Hematopoietic multipotent progenitor cell treated with erythropoietin and hydrocortisone succinate and interleukin-3 and kit ligand, for 4 days (in vitro differentiated cells): ENCODE measurements at places on chromosomes 7 and 10.

- DNase-seq: peak; percentile 92
Measured at GRCh38 chr10:128064108-128064969, 61.9 kb downstream of the MKI67 start.

GRCh38 chr10:62087329-62087728, 181.3 kb downstream of the RTKN2 start:
- DNase-seq: no peak

DNA sequence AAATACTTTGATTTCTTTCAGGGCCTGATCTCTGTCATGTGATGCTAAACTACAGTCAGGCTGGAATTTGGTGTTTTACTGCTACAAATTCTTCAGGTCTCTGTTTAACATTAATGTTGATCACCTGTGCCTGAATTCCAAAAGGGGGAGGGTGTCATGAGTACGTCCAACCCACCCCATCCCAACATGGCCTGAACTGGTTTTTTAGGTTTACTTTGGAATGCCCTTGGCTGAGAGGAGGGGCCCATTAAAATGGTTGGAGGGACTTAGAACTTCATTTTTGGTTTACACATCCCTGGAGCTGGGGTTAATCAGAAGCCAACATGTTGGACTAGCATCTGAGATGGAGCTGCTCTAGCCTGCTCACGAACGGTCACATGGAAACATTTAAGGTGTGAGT, 60.8 kb upstream of the CFAP46 start:
- DNase-seq: no peak

GRCh38 chr10:47457826-47458225, 26.1 kb downstream of the ANXA8 start:
- DNase-seq: no peak

- DNase-seq: no peak
Measured at GRCh38 chr7:1095621-1096155, 7.8 kb downstream of the GPER1 start.

DNA sequence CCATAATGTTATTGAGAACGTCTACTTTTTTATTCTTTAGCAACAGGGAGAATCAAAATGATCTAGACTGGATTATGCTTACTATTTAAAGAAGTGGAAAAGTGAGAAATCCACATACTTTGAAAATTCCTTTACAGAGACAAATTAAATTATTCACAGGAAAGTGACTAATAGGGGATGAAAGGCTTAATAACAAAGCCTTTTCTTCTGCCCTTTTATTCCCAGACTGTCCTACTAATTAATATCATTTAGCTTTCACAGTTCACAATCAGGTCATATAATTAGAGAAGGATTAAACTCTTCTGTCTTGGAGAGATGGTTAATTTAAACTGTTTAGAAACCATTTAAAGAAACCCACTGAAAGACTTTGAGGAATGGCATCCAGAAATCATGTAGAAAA, 58.8 kb downstream of the ARL4A start:
- no peak for DNase-seq

DNA sequence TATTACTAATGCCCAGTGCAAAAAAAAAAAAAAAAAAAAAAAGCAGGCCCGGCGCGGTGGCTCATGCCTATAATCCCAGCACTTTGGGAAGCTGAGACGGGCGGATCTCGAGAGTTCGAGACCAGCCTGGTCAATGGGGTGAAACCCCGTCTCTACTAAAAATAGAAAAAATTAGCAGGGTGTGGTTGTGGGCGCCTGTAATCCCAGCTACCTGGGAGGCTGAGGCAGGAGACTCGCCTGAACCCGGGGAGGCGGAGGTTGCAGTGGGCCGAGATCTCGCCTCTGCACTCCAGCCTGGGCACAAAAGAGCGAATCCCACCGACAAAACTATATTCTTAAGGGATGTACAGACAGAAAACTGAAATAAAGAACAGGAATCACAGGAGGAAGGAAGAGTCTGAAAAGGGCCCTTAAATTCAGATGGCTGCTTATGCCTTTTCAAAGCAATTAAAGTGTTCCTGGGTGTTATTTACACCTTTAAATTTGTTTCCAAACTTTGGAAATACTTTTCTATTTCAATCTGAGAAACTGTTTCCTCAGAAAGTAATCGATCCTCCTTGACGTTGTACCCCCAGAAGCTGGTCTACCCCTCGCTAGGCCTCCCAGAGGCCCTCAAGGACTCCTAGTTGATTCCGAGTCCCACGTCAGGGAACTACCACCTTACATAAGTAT, 2.0 kb upstream of the KMT2E start:
- peak; percentile 37 for DNase-seq

GRCh38 chr7:63073286-63073685, 925.4 kb upstream of the ZNF722 start:
- DNase-seq: no peak

- DNase-seq: peak; percentile 75
Measured at GRCh38 chr7:129644634-129645230, 33.2 kb downstream of the NRF1 start.

DNA sequence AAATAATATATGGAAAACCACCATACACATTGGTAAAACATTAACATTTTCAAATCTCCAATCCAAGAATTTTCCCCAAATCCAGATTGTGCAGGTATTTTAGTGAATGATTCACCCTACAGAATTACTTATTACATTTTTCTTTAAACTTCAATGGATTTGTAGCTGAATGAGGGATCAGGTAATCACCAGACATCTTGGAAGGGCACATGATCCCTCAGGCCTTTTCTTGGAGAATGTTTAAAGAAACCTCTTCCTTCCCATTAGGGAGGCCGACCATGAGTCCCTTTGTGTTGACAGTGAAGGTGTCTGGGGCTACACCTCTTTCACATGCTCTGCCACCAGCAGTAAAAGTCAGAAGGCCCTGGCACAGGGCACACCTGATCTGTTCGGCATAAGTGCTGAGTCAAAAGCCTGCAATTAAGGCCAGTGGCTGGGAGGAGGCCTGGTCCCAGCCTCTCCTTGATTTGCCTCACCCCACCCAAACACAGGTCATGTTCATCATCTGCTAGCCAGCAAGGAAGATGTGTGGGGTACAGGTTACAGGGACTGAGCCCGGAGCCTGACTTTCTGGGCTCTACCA, 207.7 kb downstream of the SNX10 start:
- no peak for DNase-seq

GRCh38 chr7:159098424-159098786, 46.3 kb downstream of the VIPR2 start:
- no peak for DNase-seq

DNA sequence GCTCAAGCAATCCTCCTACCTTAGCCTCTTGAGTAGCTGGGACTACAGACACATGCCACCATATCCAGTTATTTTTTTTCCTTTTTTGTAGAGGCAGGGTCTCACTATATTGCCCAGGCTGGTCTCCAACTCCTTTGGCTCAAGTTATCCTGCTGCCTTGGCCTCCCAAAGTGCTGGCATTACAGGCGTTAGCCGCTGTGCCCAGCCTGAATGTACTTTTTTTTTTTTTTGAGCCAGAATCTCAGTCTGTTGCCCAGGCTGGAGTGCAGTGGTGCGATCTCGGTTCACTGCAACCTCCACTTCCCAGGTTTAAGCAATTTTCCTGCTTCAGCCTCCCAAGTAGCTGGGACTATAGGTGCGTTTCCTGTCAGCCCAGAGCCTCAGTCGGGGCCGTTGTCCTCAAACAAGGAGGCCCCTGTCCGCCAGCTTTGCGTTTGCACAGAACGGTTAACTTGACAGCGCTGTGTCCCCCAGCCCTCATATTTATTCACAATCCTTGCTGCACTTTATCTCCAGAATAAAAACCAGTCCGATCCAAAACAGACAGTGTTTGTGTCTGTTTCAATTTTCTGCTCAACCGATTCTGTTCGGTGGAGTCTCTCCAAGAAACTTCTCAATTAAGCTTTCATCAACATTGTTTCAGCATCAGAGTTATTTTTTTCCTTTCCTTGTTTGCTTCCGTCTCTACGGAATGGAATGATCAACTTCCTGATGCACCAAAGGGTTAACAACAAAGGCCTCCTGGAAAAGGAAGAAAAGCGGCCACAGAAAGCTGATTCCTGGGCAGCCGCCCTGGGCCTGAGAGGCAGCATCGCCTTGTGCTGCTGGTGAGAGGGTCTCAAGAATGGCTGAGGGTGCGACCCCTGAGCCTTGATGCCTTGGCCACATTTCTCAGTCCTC, 64.5 kb downstream of the PDIA4 start:
- no peak for DNase-seq

DNA sequence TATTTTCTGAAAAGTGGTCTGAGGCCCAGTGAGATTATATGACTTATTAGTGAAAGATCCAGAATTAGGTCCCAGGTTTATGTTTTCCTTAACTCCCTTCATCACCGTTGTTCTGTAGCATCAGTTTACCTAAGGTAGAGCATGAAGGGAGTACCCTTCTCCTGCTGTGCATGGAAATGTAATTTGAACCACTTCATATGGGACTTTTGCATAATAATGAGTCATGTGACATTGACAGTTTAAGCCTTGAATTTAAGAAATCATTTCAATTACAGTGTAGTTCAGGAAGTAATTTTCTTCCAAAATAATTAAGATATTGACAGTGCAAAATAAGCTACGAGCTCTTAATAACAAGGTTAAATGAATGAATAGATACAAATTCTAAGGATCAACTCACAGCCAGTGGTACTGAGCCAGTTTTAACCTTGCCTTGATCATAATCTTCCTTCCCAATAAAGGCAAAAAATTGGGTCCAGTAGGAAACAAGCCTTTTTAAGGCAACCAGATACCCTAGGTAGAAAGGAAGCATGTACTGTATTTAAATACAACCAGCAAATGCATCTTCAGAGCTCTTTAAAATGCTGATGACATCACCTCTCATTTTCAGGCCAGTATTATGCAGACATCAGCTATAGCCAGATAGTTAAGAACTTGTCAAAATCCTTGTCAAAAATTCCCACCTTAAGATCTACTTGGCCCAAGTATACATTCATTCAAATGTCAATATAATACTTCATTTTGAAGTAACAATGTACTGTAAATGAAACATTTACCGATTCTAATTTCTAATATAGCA, 48.8 kb upstream of the DKK1 start:
- no peak for DNase-seq

GRCh38 chr10:75712242-75712880, 280.9 kb downstream of the LRMDA start:
- peak; percentile 38 for DNase-seq

DNA sequence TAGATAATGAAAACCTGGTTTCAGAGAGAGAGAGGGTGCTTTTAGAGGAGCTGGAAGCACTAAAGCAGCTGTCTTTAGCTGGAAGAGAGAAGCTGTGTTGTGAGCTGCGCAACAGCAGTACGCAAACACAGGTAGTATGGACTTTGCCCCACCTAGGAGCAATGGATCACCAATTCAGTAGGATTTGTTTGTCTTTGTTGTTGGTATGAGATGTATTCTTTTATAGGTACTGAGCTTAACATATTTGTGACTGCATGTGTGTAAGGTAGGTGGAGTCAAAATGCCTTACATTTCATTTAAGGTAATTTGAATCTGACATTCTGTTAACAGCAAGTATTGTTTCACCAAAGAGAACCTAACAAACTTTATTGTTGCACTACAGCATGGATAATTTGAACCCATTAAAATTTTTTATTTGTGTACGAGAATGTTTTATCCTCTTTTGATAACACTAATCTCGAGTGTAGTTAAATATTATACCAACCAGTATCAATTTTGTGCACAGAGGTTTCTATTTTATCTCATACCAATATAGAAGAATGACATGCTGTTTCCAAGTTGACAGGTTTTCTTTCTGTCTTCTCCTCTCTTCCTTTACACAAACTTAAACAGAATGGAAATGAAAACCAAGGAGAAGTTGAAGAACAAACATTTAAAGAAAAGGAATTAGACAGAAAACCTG, 92.1 kb downstream of the CYP51A1 start:
- no peak for DNase-seq

- peak; percentile 8 for DNase-seq
Measured at GRCh38 chr7:91330866-91331265, 66.6 kb downstream of the FZD1 start.

- peak; percentile 45 for DNase-seq
Measured at GRCh38 chr7:86929293-86930109, 130.0 kb downstream of the ELAPOR2 start.

GRCh38 chr7:101084865-101085161, 468 bp upstream of the TRIM56 start:
- no peak for DNase-seq

- DNase-seq: no peak
Measured at GRCh38 chr7:92259610-92260247, 14.0 kb downstream of the ANKIB1 start.

- no peak for DNase-seq
Measured at GRCh38 chr7:23115991-23116390, 10.4 kb downstream of the KLHL7 start.

DNA sequence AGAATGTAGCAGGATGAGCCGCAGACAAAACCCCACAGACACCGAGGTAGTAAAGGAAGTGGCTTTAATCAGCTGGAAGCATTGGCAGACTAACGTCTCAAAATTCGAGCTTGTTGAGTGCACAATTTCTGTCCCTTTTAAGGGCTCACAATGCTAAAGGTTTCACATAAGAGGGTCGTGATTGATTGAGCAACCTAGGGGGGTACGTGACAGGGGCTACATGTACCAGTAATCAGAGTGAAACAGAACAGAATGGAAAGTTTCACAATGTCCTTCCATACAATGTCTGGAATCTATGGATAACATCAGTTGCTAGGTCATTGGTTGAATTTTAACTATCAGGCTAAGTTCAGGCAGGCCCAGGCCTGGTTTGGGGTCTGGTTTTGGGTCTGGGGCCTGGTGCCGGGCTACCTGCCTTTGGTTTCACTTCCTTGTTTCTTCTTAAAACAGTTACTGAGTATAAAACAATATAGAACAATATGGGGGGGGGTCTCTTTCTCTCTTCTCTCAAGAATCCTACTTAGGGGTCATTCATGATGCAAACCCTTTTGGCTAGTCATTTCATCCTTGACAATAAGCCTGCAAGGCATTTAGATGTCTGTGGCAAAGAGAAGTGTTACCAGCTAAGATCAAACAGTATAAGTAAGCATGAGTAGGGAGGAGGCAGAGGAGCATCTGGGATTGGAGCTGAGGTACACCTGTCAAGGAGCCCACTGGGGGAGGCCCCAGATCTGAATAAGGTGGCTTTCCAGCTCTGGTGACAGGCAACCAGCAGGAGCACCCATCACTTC, 364.1 kb downstream of the TNS3 start:
- peak; percentile 25 for DNase-seq

DNA sequence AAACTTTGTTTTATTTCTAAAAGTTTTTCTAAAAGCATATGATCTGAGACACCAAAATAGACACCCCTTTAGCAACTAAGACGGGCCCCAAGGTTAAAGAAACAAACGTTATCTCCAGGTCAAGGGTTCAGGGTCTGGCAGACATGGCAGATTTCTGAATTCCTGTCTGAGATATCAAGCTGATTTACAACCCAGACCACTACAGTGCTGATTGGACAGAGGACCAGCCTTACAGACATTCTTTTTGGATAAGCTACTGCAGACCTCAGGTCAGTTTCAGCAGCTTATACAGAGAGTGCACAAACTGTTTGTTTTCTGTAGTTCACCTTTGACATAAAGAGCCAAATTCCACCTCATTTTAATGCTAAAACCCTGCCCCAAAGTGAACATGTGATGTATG, 34.8 kb downstream of the SVOPL start:
- DNase-seq: peak; percentile 63
